Smooth muscle cell of bladder (primary cell): ENCODE measurements at places on chromosomes 1 and 21. TPM values are rescaled to one million over a fixed set of nuclear protein-coding genes. Genes with fewer than 3 reads are reported as not detected.

The PTBP2 gene
- 9.8 and 12.0 TPM in 2 replicates for total RNA-seq

The PLA2G2D gene
- not detected in 2 replicates for total RNA-seq

The SAMD11 gene
- total RNA-seq: 34.2 and 36.6 TPM in 2 replicates

The SPRR2G gene
- total RNA-seq: not detected in 2 replicates

The BRDT gene
- total RNA-seq: not detected in 2 replicates

The LEFTY2 gene
- not detected in 2 replicates for total RNA-seq

The TRIM58 gene
- total RNA-seq: 0.14 and 0.18 TPM in 2 replicates
